Breast epithelium (tissue), 4 donors: ENCODE measurements at places on chromosomes 6 and 20.
A peak's percentile ranks its signal among the peaks of the same experiment; 100 is the strongest.

DNA sequence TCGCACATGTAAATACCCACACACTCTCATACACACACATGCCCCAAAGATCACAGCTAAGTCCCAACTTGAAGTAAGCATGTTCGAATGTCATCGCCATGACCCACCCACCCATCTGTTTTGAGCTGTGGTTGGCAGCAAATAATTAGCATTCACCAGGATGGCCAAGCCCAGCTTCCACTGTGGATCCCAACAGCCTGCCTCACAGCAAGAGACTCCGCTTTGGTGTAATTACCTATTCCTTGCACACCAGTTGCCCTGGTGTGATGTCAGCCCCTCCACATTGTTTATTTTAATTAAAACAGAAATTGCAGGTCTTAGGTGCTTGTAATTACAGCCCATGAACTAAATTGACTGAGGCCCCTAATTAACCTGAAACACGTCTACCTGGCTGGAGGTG, 81.1 kb downstream of the MAFB start:
- H3K4me3 ChIP-seq = no peak overlapping the region
- no peak for DNase-seq
- H3K27ac ChIP-seq = no peak overlapping the region

DNA sequence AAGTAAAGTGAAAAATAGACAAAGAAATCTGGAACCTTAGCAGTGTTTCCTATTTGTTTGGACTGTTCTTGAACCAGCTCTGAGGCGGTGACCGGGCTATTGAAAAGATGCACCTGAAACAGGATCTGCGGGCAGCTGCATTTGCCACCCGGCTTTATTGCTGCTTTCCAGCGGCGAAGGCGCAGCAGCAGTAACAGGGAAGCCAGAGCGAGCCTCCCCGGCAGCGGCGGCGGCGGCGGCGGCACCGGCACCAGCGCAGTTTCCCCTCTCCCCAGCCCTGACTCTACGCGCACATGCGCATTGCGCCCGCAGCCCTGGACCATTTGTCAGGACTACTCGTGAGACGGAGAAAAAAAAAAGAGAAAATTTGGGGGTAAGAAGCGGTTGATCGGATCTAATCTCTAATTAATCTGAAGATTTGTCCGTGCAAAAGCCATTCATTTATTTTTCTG, at the start of gene L3MBTL3:
TSS of gene L3MBTL3 (plus strand) at position 290 of the 452 bp plus-strand sequence. CDS start 24,119 bp downstream, outside the sequence.
- H3K4me1 ChIP-seq = no peaks in the 10 kb centered on the region
- H3K4me3 ChIP-seq = peak within 1 kb of the TSS; percentile 99
- peak; percentile 79 for DNase-seq
- H3K27ac ChIP-seq = peak within 1 kb of the TSS; percentile 88
- H3K27me3 ChIP-seq = no peaks in the 10 kb centered on the region
- H3K36me3 ChIP-seq = no peaks in the 10 kb centered on the region

- no peak for DNase-seq
- no peak overlapping the region for H3K4me3 ChIP-seq
- no peaks in the 10 kb centered on the region for H3K27me3 ChIP-seq
- no peaks in the 10 kb centered on the region for H3K36me3 ChIP-seq
- no peaks in the 10 kb centered on the region for H3K4me1 ChIP-seq
Observed at GRCh38 chr6:125797886-125798444, 7.2 kb downstream of the NCOA7 start.

- H3K36me3 ChIP-seq = no peaks in the 10 kb centered on the region
- no peak overlapping the region for H3K27ac ChIP-seq
- H3K4me3 ChIP-seq = no peak overlapping the region
Observed at GRCh38 chr6:7820288-7820835, 90.2 kb downstream of the TXNDC5 start.

DNA sequence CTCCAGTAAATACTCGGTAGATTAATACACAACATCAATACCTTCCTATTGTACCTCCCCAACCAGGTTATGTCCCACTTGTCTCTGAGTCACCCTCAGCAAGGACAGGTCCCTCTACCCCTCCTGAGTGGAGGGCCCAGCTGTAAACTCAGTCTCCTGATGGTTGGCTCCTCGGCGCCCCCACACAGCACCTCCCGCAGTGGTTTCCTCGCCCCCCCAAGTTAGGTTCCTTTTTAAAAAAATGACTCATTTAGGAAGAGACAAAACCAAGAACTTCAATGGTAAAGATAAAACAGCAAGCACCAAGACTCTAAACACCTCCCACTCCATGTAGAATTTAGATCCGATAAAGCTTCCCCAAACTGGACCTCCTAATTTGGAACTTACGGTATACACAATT, 83.5 kb downstream of the TRERF1 start:
- no peaks in the 10 kb centered on the region for H3K27me3 ChIP-seq
- DNase-seq = no peak
- no peaks in the 10 kb centered on the region for H3K4me1 ChIP-seq
- H3K36me3 ChIP-seq = no peaks in the 10 kb centered on the region

DNA sequence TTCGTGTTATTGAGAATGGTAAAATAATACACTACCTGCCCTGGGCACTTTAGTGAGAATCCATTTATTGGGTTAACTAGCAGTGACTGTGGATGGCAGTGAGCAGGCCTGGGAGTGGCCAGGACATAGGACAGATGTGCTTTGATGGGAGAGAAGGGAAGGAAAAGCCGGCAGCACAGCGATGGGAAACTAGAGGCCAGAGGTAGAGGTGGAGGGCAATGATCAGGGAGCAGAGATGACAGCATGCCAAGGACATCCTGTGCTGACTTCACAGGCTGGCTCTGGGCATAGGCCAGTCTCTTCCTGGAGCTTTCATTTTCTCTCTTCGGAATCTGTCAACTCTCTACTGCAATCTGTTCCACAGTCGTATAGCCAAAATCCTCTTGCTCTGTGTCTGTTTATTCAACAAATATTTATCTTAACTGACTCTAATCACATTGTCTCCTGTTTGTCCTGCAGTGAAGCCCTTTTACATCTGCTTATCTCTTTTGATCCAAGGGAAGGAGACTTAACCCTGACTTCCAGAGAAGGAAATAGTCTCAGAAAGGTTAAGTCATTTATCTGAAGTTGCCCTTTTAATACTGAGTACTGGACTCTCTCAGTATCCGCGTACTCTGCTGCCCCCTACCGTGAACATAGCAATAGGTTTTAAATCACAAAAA, 18.4 kb upstream of the MMP24 start:
- no peak overlapping the region for H3K4me3 ChIP-seq
- peak overlapping the region; percentile 66 for H3K27ac ChIP-seq
- no peaks in the 10 kb centered on the region for H3K36me3 ChIP-seq
- H3K4me1 ChIP-seq = no peaks in the 10 kb centered on the region
- no peaks in the 10 kb centered on the region for H3K27me3 ChIP-seq

DNA sequence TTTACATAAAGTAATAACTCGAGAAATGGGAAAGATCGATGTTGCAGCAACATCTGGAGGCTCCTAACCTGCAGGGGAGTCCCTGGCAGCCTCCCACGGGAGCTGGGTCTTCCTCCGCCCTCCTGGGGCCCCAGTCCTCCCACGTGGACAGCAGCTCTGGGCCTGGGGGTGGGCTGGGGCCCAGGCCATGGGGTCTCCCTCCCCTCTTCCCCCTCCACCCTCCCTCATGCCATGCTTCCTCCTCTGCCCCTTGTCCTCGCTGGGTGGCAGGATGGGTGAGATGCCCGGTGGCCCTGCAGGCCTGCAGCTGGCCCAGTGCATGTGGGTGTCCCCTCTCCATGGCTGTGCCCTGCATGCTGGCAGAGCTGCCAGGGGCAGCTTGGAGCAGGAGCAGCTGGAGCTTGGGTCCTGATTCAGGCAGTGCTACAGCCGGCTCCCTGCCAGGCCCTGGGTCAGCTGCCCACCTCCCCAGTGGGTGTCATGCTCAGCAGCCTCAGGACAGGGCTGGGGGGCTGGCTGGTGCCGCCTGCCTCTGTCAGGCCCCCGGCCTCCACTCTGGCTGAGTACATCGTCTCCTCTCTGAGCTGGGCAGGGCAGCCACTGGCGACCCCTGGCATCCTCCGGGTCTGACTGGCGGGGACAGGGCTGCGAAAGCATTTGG, 48.9 kb upstream of the BHLHE23 start:
- no peak overlapping the region for H3K27ac ChIP-seq
- no peaks in the 10 kb centered on the region for H3K4me1 ChIP-seq
- H3K36me3 ChIP-seq = no peaks in the 10 kb centered on the region
- no peak overlapping the region for H3K4me3 ChIP-seq
- no peak for DNase-seq

DNA sequence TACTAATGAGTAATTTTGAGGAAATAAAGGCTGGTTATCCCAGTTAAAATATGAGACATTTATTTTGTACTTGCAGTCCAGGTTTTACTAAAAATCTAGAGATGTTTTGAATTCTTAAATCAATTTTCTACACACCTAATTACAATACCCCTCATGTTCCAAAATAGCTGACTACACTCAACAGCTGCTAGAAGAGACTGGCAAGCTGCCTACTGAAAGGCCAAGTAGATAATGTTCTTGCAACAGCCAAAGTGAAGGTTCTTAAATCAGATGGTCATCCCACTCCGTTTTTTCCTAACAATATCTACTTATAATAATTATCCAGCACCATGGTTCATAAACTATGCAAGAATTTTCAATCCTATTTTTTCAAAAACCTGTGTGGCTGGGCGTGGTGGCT, 69.0 kb downstream of the DTNBP1 start:
- no peaks in the 10 kb centered on the region for H3K27me3 ChIP-seq
- no peak overlapping the region for H3K4me3 ChIP-seq
- H3K27ac ChIP-seq = no peak overlapping the region

- no peaks in the 10 kb centered on the region for H3K4me1 ChIP-seq
- DNase-seq = no peak
- no peak overlapping the region for H3K4me3 ChIP-seq
Observed at GRCh38 chr6:138456401-138456790, 42.9 kb downstream of the NHSL1 start.

- H3K4me3 ChIP-seq = no peak overlapping the region
- no peaks in the 10 kb centered on the region for H3K36me3 ChIP-seq
- H3K27me3 ChIP-seq = no peaks in the 10 kb centered on the region
- no peak for DNase-seq
- no peak overlapping the region for H3K27ac ChIP-seq
Observed at GRCh38 chr6:70370496-70370895, 42.8 kb upstream of the FAM135A start.

GRCh38 chr6:109014606-109015005, 80.0 kb downstream of the SESN1 start:
- H3K36me3 ChIP-seq = no peaks in the 10 kb centered on the region
- H3K4me3 ChIP-seq = no peak overlapping the region
- H3K27ac ChIP-seq = peak overlapping the region; percentile 16
- H3K4me1 ChIP-seq = peaks cover 5% of the 10 kb centered on the region
- H3K27me3 ChIP-seq = no peaks in the 10 kb centered on the region
- no peak for DNase-seq
